ENCODE measurements at places on chromosomes 11 and 22. TPM values are rescaled to one million over a fixed set of nuclear protein-coding genes. Genes with fewer than 3 reads are reported as not detected.

The DYNC2H1 gene
- 7.5 TPM for total RNA-seq

The TRPM5 gene
- not detected for total RNA-seq

The TH gene
- not detected for total RNA-seq

The CRYBB1 gene
- not detected for total RNA-seq

The KCTD14 gene
- total RNA-seq: 0.28 TPM

The SPECC1L gene
- total RNA-seq: 52.9 TPM

The GRIA4 gene
- total RNA-seq: not detected

Measured in natural killer cell (primary cell).